ENCODE measurements at places on chromosomes 7 and 10.

DNA sequence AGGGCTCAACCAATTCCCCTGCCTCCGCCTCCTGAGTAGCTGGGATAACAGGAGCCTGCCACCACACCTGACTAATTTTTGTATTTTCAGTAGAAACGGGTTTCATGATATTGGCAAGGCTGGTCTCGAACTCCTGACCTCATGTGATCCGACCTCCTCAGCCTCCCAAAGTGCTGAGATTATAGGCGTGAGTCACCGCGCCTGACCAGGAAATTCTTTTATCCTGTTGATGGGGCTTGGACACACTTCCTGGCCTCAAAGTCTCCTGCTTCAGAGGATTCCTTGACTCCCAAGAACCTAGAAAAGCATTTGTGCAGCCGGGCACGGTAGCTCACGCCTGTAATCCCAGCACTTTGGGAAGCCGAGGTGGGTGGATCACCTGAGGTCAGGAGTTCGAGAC, 16.2 kb downstream of the ZNF425 start:
- DNase-seq, result no peak

GRCh38 chr7:116167177-116167576, 43.2 kb upstream of the TES start:
- no peak for DNase-seq

GRCh38 chr7:82388138-82388537, 55.4 kb downstream of the CACNA2D1 start:
- DNase-seq, result no peak

DNA sequence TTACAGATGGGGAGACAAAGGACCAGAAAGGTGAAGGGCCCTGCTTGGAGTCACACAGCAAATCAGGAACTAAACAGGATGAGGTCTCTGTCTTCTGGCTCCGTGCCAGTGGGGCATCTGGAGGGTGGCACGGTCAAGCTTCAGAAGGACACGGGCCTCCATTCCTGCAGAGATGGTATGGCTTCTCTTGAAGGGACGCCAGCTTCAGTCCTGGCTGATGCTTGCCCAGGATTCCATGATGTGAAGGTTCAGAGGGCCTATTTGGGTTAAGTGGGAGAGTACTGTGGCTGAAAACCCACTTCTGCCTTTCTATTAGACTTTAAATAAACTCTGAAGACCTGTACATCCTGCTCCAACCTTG, 6.1 kb downstream of the RAMP3 start:
- no peak for DNase-seq

DNA sequence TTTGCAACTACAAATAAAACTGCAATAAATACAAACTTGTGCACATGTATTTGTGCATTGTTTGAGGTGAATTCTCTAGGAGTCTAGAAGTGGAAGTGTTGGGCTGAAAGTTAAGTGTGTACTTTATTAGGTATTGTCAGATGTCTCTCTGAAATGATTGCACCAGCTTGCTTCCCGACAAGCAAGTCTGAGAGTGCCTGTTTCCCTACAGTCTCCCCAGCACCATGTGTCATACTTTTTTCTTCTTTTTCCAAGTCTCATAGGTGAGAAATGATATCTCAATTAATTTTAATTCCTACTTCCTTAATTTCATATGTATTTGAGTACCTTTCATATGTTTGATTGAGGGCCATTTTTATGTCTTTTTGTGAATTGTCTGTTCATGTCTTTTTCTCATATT, 336.2 kb downstream of the PAXIP1 start:
- DNase-seq, result no peak

DNA sequence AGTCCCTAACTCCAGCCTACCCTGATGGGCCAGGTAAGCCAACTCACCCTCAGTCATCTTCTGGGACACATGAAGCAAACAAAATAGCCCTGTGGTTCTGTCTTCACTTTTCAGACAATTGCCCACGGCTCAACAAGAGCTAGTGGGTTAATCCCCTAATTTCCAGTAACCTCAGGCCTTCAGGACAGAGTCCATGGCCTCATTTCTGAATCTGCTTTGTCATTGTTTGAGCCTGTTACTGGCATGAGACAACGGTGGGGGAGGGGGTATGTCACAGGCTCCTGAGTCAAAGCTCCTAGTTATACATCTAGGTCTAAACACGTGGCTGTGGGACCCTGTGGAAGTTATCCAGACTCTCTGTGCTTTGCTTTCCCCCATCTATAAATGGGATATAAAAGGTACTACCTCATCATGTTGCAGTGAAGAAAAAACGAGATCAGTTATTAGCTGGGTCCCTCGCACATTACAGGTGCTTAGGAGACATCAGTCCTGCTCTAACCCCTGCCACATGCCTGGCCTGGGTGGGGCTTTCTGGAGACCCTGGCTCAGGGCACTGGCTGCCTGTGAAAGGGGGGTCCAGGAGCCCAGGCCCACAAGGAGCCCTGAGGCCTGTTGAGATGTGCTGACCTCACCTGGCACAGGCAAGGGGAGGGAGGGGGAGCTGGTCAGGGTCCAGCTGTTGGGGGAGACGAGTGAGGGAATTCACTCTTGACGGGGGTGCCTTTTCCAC, 16.5 kb downstream of the MAT1A start:
- no peak for DNase-seq

- DNase-seq, result no peak
These were observed 19.2 kb downstream of the HIF1AN start for GRCh38 chr10:100554902-100555301.

- no peak for DNase-seq
These were observed at the start of gene PLAU for GRCh38 chr10:73910764-73911552. PLAU (plus strand) TSS chr10:73911132; CDS start chr10:73911556, 424 bp downstream.

DNA sequence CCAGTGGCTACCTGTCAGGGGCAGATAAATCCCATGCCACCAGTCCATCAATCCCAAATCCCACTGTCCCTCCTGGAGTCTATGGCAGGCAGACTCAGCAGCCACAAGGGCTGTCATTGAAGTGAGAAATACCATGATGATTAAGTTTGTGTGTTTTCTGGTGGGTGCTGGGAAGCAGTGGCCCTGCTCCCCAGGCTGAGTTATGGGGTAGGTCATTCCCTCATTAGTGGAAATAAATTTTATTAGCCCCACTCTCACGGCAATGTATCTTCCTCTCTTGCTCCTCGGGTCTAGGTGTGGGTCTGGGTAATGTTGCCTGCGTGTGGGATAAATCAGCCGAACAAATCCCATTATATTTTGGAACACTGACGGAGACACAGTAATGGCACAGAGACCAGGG, 76.8 kb downstream of the PLXNA4 start:
- no peak for DNase-seq

- no peak for DNase-seq
These were observed 121.8 kb downstream of the CAMK1D start for GRCh38 chr10:12471135-12471534.

DNA sequence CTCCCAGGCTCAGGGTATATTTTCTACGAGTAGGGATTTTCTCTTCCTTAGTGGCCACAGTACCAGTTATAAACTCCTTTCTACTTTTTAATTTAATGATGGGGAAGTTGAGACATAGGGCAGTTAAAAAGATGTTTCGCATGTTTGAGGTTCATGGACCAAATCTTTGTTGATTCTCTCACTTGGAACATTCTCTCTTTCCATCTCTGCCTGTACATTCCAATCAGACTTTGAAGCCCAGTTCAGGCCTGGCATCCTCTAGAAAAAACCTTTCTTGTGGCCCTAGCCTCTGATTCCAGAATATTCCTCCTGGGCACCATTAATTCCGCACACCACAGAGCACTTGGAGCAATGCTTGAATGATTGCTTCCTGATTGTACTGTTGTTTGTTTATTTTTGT, 18.5 kb downstream of the SLC13A4 start:
- DNase-seq, result no peak

GRCh38 chr10:133116455-133116854, 28.7 kb downstream of the ADGRA1 start:
- DNase-seq, result no peak

DNA sequence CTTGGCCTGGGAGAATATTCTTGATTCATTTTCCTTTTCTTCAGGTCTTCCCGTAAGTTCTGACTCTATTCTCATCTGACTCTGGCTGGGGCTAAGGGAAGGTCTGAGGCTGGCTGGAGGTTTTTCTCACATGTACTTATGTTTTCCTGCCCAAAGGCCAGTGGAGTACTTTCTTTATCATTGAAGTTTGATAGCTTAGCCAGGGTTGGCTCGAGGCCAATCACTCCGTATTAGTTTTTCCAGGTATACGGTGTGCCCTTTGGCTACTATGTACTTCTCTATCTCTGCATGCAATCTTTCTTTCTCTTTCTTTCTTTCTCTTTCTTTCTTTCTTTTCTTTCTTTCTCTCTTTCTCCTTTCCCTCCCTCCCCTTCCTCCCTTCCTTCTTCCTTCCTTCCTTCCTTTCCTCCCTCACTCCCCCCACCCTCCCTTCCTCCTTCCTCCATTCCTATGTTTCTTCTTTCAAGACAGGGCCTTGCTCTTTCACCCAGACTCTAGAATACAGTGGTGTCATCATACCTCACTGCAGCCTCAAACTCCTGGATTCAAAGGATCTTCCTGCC, 26.8 kb upstream of the VKORC1L1 start:
- DNase-seq, result no peak

- no peak for DNase-seq
These were observed 84.8 kb downstream of the RSU1 start for GRCh38 chr10:16732376-16732775.

- DNase-seq, result no peak
These were observed 132.3 kb upstream of the CDK1 start for GRCh38 chr10:60645980-60646379.

GRCh38 chr7:76997381-76998284, 34.5 kb downstream of the SPDYE17 start:
- no peak for DNase-seq

- DNase-seq, result no peak
These were observed 298.5 kb downstream of the GLRX3 start for GRCh38 chr10:130434446-130435385.

- no peak for DNase-seq
These were observed 202.7 kb downstream of the PRPF18 start for GRCh38 chr10:13789448-13789829.

DNA sequence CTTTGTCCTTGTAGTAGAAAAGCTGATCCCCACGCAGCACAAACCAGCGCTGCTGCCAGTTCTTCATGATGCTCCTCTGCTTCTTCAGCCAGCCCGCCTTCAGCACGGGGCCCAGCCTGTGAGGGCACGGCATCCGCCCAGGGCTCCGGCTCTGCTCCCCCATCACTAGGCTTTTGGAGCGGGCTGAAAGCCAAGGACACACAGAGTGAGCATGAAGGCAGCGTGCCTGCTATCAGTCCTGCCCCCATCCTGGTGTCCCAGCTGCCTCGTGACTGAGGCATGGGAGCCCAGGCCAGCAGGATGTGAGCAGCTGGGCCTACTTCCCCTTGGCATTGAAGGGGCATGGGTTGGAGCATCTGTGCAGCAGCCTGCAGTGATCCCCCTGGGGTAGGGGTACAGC, 21.9 kb downstream of the ARHGAP22 start:
- DNase-seq, result no peak

- DNase-seq, result no peak
These were observed 60.6 kb upstream of the AKR1C1 start for GRCh38 chr10:4902571-4903011.

DNA sequence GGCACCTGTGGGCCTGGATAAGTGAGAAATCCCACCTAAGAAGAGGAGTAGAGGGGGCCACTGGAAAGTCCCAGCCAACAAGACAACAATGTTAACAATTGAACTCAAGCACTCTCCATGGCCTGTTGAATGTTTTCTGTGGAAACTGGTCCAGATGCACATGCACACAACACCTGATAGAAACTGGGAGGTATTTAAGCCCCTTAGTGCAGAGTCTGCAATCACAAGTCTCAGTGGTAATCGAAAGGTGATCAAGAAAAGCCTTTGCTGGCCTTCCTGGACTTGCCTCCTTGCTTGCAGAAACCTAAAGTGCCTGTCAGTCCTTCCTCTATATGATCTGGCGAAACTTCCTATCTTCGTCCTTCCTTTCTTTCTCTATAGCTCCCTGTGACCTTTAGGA, 30.6 kb upstream of the HNRNPH3 start:
- no peak for DNase-seq

DNA sequence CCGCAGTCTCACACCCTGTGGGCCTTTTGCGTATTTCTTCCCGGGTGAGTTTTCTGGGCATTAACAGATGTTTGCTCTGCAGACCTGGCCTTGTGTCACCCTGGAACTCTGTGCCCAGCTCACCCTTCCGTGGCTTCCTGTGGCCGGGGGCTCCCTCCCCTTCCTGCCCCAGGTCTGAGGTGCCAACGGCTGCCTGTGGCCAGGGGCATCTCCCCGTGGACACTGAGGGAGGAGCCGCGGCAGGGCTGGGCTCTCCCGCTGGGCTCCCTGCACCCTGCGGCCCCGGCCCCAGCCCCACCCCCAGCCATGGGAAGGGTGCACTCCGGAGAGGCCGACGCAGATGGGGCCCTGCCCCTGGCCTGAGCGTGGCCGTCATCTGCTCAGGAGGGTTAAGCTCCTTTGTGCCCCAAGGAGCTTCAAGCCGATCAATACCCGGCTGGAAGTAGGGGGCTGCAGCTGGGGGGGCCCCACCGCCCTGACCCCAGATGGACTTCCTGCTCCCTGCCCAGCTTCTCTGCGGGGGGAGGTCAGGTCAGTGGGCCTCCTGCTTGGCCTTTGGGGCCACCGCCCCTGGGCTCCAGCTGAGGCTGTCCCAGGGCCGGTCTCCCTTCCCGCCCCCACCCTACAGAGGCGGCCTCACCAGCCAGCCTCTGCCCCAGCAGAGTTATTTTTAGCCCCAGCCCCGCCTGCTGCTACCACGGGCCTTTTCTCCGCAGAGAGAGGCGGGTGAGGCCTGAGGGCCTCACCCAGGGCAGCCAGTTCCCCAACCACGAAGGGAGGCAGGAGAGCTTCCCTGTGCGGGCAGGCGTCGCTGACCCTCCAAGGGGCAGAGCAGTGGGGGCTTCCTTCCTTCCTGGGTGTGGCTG, 24.2 kb downstream of the PWWP2B start:
- peak; percentile 20 for DNase-seq

DNA sequence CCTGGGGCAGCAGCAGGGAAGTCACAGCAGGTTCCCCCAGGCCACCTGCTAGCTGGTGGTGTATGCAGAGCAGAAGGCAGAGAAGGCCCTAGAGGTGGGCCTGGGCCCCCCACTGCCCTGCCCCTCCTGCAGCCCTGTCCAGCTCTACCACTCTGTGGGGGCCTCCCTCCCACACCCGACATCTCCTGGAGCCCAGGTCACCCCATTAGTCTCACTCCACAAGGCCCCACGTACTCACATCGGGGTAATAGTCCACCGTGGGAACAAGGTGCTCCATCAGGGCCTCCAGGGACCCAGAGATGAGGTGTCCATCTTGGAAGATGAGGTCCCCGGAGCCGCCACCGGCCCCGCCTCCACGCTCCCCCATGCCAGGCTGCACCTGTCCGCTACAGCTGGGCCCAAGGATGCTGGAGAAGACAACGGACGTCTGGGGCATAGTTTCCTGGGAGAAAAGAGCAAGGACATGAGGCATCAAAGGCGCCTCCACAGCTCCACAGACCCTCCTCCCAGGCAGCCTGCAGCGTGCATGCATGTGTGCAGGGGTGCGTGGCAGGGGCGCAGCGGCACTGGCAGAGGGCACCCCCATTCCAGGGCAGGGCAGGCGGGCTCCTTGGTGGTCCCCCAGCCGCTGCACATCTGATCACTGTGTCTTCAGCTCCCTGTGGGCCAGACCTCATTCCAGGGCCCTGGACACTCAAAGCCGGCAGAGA, 61.0 kb downstream of the RASGEF1A start:
- DNase-seq, result no peak
